ENCODE measurements at places on chromosomes 1 and 21.

GRCh38 chr1:69438056-69438795 is 129.5 kb upstream of the LRRC7 start:
- no peak for DNase-seq

DNA sequence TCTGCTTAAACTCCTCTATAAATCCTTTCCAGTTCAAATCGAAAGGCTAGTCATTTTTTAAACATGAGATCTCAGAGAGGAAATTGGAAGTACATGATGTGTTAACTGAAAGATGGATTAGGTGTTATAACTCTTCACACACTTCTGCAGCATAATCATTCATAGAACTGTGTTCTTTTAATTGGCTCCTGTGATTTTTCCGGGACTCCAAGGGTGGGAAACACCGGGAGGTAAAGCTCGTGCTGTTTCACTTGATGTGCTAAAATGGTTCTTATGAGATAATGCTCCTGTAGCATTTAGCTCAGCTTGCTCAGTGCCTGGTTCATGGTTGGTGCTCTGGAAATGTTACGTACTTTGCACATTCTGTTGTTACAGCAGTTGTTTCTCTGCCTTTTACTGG is 40.2 kb downstream of the CC2D1B start:
- DNase-seq: no peak

GRCh38 chr1:235918032-235918431 is 51.3 kb upstream of the LYST start:
- DNase-seq: no peak

DNA sequence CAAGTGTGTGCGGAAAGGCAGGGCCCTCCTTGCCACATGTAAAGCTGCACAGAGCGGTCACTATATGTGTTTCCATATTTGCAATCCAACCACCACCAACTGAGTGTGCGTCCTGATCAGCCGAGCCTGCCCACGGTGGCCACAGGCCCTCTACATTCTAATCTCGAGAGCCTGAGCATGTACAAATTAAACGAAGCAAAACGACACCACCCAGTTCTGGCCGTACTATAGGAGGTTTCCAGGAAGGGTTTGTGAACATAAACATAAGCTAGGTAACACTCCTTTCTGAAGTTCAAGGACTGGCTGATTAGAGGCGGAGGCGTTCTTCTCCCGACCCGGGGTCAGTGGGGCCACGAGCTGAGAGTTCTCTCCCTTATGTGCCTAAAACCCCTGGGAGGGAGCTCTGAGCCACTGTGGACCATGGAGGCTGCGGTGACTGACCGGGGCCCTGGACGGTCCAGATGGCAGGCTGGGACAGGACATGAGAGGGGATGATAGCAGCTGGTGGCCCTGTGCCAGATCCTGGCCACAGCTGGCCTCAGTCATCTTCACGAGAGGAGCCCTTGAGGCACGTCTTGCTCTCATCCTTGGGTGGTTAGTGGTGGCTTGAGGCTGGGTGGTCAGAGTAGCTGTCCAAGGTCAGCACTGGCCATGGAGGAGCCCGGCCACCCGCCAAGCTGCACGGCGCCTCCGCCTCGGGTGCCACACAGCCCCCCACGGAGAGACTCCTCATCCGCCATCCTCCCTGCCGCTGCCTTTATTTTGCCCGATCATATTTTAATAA is 39.1 kb upstream of the TRAPPC10 start:
- no peak for DNase-seq
